ENCODE measurements at places on chromosomes 12 and 14.

GRCh38 chr14:90676912-90677311, 139.3 kb downstream of the TTC7B start:
- no peak for DNase-seq

- DNase-seq: no peak
Observed at GRCh38 chr12:27061317-27061716, 21.1 kb downstream of the C12orf71 start.

DNA sequence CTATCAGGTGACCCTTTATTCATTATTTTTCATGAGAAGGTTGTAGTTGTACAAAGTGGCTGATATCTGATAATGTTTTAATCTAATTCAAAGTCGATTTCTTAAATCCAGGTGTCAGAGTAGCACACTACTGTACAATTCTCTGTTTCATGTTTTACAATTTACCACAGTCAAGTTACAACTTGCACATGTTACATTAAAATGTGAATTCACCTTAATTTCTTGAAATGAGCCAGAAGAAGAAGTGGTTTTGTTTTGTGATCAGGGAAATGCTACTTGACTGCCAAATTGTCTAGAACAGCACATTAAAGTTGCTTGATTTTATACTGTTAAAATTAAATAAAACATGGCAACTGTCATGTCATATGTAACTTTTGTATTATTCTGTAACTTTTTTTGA, 23.2 kb downstream of the LRRK2 start:
- no peak for DNase-seq

GRCh38 chr14:100892496-100893227, 10.9 kb downstream of the RTL1 start:
- no peak for DNase-seq

DNA sequence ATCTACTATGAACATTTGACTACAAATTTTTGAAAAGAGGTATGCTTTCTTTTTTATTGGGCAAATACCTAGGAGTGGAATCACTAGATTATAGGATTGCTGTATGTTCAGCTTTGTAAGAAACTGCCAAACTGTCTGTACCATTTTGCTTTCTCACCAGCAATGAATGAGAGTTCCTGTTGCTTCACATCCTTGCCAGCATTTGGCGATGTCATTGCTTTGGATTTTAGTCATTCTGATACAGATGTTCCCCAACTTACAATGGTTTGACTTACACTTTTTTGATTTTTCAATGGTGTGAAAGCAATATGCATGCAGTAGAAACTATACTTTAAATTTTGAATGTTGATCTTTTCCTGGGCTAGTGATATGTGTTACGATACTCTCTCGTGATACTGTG, 328.7 kb downstream of the RAD51B start:
- DNase-seq: no peak

DNA sequence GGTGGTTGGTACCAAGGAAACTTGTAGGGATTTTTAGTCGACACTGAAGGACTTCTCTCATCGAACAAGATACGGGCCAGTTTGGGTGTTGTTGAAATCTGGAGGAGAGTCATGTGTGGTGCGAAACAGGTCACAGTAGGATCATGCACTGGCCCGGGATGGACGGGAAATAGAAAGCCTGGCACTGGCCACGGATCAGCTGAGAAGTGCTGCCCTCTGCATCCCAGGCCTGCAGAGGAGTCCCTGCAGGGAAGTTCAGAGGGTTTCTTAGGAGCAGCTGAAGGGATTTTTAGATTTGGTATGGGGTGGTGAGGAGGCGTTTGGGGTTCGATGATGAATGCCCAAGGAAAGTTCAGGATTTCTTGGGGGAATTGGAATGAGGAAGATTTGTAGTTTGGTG, 63.1 kb downstream of the TSPAN9 start:
- DNase-seq: no peak

DNA sequence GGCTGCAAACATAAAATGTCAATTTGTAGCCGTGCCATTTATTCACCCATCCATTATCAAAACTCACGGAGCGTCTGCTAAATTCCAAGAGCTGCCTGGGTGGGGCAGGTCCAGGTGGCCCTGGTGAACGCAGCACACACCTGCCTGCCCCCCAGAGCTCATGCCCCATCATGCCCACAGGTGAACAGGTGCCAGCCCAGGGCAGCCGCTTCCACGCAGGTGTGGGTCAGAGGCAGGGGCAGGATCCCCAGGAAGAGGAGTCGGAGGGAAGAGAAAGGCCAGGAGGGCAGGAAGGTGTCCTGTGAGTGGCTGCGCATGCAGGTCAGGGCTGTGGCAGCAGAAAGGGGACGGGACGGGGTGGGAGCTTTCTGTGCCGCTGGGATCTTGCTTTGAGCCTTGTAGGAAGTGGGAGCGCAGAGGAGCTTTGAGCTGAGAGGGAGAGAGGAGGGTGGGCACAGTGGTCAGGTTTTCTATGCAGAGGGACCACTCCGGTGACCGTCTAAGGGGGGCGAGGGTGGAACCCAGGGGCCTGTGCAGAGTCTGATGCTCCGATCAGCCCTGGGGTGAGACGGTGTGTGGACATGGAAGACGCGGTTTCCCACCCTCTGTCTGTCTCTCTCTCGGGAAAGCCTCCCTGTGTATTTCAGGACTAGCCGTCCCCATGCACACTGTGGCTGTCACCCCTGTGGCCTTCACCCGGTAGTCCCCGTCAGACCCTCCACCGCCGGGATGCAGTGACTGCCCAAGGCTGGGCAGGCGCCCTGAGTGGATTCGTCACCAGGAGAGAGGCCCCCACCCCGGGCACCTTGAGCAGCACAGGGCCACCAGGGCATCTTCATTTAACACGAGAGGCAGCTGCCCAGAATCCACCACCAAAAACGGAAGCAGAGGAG, 26.7 kb downstream of the GALNT9 start:
- DNase-seq: no peak

DNA sequence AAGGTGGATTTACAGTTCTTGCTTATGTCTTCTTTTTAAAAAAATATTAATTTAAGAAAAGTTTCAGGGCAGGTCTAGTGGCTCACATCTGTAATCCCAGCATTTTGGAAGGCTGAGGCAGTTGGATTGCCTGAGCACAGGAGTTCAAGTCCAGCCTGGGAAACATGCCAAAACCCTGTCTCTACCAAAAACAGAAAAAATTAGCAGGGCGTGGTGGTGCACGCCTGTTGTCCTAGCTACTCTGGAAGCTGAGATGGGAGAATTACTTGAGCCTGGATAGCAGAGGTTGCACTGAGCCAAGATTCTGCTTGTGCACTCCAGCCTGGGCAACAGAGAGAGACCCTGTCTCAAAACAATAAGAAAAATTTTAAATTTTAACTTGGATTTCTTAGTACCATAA, 5.4 kb upstream of the TAS2R46 start:
- DNase-seq: no peak

GRCh38 chr12:110200124-110200417, 75.9 kb downstream of the IFT81 start:
- no peak for DNase-seq

GRCh38 chr12:79522257-79522988, 168.3 kb downstream of the PAWR start:
- no peak for DNase-seq

- no peak for DNase-seq
Observed at GRCh38 chr14:58464652-58465051, 37.1 kb downstream of the KIAA0586 start.

- peak; percentile 83 for DNase-seq
Observed at GRCh38 chr12:124626971-124627411, 59.6 kb upstream of the NCOR2 start.

DNA sequence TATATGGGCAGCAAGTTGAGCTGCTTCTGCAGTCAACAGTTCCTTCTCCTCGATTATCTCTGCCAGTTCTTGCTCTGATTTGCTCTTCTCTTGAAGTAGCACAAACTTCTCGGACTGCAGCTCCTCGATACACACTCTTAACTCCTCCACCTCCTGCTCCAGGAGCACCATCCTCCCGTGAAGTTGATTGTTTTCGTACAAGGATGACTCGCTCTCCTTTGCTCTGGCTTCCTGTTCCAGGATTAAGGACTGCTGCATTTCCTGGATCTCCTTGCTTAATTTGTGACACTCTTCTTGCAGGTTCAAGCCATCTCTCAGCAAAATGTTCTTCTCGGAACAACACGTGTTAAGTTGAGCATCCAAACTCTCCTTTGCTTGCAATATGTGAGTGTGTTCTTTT, 56.2 kb upstream of the VPS33A start:
- no peak for DNase-seq

DNA sequence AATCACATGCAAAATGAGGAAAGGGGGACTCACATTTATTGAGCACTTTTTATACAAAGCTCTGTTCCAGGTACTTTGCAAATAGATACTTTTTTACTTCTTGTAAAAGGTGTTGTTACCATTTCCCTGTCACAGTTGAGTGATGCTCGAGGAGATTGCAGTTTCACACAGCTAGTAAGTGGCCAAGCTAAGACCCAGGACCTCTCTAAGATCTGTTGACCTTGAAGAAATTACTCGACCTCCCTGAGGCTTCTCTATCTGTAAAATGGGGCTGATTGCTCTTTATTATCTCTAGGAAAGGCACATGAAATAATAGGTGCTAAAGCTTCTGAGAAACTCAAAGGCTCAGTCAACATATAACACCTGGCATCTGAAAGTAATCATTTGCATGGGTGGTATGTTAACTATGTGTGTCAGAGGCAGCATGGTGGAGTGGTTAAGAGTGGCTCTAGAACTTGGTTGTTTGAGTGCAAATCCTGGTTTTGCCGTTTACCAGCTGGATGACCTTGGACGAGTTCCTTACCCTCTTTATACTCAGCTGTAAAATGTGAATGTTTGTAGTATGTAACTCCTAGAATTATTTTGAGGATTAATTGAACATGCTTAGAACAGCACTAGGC, 41.5 kb downstream of the IFT81 start:
- DNase-seq: no peak

- DNase-seq: no peak
Observed at GRCh38 chr12:72135021-72135301, 137.2 kb upstream of the TRHDE start.

DNA sequence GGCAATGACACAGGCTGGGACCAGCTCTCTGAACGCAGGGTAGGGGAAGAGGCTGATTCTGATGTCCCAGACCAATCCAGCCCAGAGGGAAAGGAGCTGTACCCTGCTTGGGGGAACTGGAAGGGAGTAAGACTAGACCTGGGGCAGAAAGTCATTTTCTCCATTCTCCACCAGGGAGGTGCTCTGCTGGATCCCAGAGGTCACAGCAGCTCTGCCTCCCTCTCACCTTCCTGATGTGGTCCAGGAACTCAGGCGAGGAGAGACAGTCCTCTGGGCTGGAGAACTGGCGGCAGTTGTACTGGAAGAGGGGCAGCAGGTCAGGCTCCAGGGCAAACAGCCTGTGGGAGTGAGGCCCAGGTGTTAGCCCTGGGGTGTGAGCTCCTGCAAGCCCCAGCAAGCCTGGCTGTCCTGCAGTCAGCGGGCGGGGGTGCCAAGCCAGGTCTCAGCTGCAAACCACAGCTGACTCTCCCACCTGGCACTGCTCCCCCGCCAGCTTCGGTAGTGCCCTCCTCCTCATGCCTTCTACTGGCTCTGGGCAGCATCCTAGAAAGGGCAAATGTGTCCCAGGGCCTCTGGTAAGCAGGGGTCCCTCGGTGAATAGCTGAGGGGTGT, 1.9 kb downstream of the NGB start:
- no peak for DNase-seq

GRCh38 chr12:89655841-89656240, 52.8 kb downstream of the ATP2B1 start:
- DNase-seq: no peak

- no peak for DNase-seq
Observed at GRCh38 chr12:5022465-5023061, 21.1 kb upstream of the KCNA5 start.
